Fibroblast of the aortic adventitia (primary cell): ENCODE measurements at places on chromosomes 1 and 21. TPM values are rescaled to one million over a fixed set of nuclear protein-coding genes. Genes with fewer than 3 reads are reported as not detected.

DNA sequence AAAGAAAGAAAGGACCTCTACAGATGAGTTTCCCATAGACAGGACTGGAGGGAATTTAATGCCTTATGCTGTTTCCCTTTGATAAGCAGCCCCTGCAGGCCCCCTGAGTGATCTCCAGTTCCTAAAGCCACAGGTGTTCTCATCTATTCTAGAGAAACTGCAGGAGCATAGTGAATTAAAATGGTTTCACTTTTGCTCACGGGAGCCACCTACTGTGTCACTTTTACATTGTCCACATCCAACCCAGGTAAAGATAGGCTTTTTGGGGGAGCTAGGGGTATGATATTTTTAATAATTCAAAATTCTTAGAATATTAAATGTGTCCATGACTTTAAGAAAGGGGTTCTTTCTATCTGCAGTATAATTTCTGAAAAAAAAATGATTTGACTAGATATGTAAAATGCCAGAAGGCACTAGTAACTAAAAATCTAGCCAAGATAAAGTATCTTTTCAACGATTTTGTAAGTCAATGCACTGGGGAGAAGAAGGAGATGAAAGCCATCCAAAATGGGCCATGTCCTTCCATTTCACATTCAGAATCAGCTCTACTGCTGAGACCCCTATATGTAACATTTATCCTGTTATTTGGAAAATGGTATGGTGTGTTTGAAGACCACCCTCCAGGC lies 267.3 kb upstream of the DUSP10 start:
- DNase-seq, result peak; percentile 44

GSTM1 gene
- 24.3 TPM in 1 of 2 replicates, not detected in the other for total RNA-seq

GRCh38 chr1:115076384-115076915 lies 12.9 kb downstream of the TSPAN2 start:
- peak; percentile 33 for DNase-seq

GRCh38 chr1:213452501-213452900 lies 401.5 kb downstream of the RPS6KC1 start:
- no peak for DNase-seq

MIGA1 gene
- 19.3 and 32.4 TPM in 2 replicates for total RNA-seq

S100A3 gene
- total RNA-seq, result 4.3 TPM in 1 of 2 replicates, not detected in the other

GRCh38 chr21:35048183-35048601 lies 910 bp downstream of the RUNX1 start:
- DNase-seq, result no peak

PLEKHM2 gene
- 19.3 and 76.5 TPM in 2 replicates for total RNA-seq

DNA sequence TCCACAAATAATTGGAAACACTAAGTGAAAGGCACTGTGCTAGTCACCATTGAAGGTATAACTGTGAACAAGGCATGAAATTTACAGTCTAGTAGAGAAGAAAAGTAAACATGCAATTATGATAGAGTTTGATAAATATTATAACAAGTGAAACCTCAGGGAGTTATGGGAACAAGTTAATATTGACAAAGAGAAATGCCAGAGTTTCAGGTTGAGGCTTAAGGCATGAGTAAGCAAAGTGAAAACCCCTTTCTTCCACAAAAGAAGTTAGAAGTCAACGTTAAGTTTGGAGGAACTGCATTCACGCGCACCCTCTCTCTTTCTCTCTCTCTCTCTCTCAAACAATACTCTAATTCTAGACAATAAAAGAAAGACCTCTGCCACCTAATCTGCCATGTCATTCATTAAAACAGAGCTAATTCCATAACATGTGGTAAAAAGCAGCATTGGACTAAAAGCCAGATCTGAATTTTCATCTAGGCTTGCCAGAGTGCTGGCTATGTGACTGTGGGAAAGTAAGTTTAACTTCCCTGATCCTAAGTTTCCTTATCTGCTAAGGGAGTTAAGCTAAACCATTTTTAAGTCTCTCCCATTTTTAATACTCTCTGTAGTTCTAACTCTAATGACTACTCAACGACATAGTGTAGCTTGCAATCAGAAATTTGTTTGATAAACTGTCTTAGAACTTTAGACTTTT lies 22.0 kb downstream of the SLC44A5 start:
- no peak for DNase-seq

PRDM16 gene
- total RNA-seq, result 0.98 and 11.3 TPM in 2 replicates

- DNase-seq, result no peak
These were observed 113.0 kb upstream of the VAMP3 start for GRCh38 chr1:7658099-7658498.

GRCh38 chr1:201545851-201546492 lies 7.0 kb downstream of the NAV1 start:
- DNase-seq, result no peak

- no peak for DNase-seq
These were observed 101.9 kb upstream of the KCNE2 start for GRCh38 chr21:34261841-34262468.

- no peak for DNase-seq
These were observed 841 bp downstream of the SNX27 start for GRCh38 chr1:151612501-151613281.

DNA sequence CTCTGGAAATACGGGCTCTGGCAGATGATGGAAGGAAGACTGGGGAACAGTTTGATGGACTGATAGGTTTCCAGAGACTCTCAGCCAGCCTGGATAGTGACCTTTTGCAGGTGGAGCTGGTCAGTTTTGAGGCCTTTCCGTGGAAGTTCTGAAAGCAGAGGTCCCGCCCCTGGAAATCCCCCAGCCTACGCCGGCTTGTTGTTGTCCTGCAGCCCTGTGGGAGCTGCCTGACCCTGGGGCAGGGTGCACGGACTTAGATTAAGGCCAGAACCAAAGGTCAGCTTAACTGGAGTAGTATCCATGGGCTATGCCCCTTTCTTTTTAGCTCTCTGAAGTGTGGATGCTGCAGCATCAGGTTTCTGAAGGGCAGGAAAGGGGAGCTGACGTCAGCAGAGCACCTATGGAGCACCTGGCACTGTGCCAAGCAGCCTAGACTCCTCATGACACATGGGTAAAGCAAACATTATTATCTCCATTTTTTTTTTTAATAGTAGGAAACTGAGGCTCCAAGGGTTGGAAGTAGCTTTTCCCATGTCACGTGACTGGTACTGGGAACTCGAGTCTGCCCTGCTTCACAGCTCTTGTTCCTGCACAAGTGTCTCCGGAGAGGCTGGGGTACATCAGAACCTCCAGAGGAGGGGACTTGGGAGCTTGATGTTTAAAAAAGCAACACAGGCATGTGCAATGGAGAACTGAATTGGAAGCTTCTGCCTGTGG lies 38.5 kb downstream of the IER5 start:
- DNase-seq, result no peak

TEDDM1 gene
- not detected in 2 replicates for total RNA-seq

DCDC2B gene
- not detected in 2 replicates for total RNA-seq

DNA sequence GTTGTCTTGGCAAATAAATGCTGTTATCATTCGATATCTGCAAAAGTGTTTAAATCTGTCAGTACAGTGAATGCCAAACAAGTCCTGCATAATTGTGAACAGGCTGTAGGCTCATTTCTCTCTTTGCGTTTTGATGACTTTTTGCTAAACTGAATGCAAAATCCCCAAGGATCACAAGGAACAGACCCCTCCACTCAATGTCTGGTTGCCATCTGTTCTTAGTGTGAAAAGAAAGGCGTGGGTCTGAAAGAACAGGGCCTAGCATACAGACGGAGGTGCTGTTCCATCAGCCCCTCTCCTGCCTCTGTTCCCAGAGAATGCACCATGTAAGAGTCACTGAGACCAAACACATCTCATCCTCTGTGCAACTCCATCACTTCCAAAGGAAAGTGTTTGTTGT lies 40.4 kb downstream of the EIF2B3 start:
- DNase-seq, result no peak

DNA sequence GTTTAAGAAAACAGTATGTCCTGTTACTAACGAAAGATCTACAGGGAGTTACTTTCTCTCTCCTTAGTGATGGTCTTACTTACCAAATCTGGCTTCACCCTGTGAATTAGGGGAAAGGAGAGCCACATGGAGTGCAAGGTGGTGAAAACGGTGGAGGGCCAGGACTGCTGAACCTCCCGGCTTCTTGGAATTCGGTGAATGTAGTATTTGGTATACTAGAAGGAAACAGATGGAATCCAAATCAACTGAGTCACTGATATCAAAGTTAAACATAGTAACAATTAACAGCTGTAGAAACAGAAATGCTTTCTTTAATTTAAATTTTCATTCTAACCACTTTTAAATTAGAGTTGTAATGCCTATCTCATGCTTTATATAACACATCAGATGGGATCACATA lies 45.7 kb downstream of the ALG14 start:
- DNase-seq, result peak; percentile 46

GRCh38 chr1:83882906-83883305 lies 116.0 kb downstream of the TTLL7 start:
- DNase-seq, result peak; percentile 43

- DNase-seq, result peak; percentile 87
These were observed 53.4 kb upstream of the EDN2 start for GRCh38 chr1:41537788-41538351.

ILF2 gene
- total RNA-seq, result 154 and 189 TPM in 2 replicates

KPRP gene
- not detected in 2 replicates for total RNA-seq

GRCh38 chr1:20823845-20824244 lies 36.7 kb upstream of the HP1BP3 start:
- DNase-seq, result no peak

- peak; percentile 12 for DNase-seq
These were observed 83.4 kb upstream of the TRABD2B start for GRCh38 chr1:48080331-48081255.

DNA sequence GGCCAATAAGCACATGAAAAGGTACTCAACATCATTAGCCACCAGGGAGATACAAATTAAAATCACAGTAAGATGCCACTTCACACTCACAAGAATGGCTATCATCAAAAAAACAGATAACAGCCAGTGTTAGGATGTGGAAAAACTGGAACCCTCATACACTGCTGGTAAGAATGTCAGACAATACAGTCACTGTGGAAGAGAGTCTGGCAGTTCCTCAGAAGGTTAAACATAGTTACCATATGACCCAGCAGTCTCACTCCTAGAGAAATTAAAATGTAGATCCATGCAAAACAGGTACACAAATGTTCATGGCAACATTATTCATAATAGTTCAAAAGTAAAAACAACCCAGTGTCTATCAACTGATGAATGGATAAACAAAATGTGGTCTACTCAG lies 33.3 kb downstream of the LDLRAD1 start:
- DNase-seq, result no peak

GRCh38 chr1:164635803-164636731 lies 77.1 kb downstream of the PBX1 start:
- no peak for DNase-seq

GRCh38 chr1:45512641-45513054 lies 9.0 kb downstream of the PRDX1 start:
- DNase-seq, result peak; percentile 68

- peak; percentile 95 for DNase-seq
These were observed 33.3 kb downstream of the DNTTIP2 start for GRCh38 chr1:93845538-93846205.

CGN gene
- total RNA-seq, result 0.09 and 1.1 TPM in 2 replicates

DNA sequence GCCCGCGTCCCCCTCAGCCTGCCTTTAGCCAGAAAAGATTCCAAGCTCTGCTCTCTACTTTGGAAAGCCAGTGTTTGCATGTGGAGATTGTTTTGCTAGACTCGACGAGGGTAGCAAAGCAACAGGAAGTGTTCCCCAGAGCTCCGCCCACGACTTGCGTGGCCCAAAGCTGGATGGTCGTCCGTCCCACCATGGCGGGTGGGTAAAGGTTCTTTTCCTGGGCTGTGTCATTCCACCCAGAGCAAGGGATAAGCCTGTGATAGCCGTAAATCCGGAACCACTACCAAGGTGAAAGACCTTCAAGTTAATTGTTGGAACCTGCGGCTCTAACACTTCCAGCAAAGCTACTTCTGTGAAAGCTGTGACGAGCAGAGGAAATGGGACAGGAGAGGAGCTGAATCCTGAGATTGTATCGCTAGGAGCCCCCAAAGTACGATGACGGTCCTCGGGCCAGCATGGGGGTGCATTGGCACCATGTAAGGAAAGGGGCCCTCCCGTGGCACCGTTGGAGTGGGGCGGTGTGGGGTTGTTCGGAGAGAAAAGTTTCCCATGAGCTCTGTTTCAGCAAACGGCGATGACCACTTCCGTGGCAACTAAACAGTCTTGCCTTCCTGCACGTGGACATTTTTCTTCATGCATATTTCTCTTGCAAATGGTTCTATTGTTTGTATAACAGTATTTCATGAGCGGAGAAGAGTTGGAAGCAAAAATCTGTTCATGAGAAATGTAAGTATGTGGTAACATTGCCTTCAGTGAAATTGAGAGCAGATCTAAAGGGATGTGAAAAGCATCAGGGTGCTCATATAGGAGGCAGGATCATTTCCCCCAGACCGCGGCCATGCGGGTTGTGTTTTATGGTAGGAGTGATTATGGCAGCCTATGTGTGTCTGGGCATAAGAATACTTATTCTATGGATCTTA lies 8.4 kb downstream of the MX2 start:
- no peak for DNase-seq

MRPL24 gene
- 19.0 and 42.8 TPM in 2 replicates for total RNA-seq

ARID4B gene
- 36.7 and 58.4 TPM in 2 replicates for total RNA-seq

DNA sequence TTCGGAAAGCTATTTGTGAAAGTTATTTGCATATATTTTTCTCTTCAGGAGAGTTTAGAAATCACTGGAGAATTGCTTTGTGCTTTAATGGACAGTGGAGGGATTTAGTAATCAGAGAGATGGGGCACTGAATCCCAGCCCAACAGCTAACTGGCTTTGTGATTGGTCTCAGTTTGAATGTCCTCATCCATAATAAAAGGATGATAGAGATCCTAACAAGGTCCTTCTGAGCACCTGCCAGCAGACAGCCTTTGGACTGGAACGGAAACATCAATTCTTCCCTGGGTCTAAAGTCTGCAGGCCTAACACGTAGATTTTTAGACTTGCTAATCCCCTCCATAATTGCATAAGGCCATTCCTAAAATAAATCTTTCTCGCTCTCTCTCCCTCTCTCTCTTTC lies 112.0 kb upstream of the ADAMTS5 start:
- no peak for DNase-seq

LCE1D gene
- total RNA-seq, result not detected in 2 replicates

PYHIN1 gene
- 1.6 TPM in 1 of 2 replicates, not detected in the other for total RNA-seq

TMEM269 gene
- total RNA-seq, result 0.09 TPM in 1 of 2 replicates, not detected in the other

DNA sequence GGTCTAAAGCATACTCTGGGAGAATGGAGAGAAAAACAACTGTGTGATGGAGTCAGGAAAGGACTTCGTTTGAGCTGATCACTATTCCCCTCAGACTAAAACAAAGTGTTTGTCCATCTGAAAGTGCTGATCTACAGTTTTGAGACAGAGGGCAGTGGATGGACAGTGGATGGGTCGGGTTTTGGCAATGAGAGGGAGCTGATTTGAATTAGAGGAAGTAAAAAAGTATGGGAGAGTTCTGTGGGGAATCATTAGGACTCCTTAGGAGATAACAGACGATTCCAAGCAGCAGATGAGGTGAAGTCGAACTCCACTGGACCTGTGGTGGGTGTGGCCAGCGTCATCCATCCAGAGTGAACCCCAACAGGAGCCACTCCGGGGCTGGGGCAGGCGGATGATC lies 62.3 kb downstream of the PTGS2 start:
- DNase-seq, result no peak

DNA sequence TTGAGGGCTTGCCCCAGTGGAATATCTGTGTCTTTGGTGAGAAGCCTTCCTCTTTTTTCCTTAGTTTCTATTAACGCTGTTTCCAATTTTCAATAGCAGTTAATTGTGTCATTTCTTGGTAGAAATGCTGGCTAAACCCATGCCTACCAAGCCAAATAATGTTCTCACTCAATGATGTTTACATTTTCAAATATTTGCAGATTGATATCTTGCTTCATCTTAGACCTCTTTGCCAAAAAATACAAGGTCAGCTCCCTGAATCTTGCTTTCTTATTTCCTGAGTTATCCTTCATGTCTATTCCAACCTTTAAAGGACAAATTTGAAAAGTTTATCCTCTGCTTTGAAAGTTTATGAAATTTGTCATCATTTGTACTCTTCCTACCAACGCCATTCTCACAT lies 5.1 kb downstream of the KCNJ15 start:
- DNase-seq, result peak; percentile 65
